Left renal pelvis (tissue), 4 donors: ENCODE measurements at places on chromosomes 1 and 21.
A peak's percentile ranks its signal among the peaks of the same experiment; 100 is the strongest.

DNA sequence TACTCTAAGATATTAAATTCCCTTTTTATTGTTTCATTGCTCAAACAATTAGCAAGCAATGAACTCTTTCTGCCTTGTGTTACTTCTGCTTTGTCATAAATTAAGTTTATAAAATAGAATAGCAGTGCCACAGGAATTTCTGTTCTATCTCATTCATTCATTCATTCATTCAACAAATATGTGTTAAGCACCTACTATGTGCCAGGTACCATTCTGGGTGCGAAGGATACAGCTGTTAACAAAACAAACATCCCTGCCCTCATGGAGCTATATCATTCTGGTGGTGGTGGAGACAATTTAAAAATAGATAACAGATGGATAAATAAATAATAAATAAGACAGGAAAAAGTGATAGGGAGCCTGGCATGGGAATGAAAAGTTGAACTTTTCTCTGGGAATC is 34.5 kb upstream of the AHCYL1 start:
- no peak for DNase-seq

- no peak for DNase-seq
Observed at GRCh38 chr1:185054365-185055060, 9.2 kb downstream of the RNF2 start.

- DNase-seq, result no peak
Observed at GRCh38 chr1:108117945-108118902, 81.9 kb downstream of the SLC25A24 start.

DNA sequence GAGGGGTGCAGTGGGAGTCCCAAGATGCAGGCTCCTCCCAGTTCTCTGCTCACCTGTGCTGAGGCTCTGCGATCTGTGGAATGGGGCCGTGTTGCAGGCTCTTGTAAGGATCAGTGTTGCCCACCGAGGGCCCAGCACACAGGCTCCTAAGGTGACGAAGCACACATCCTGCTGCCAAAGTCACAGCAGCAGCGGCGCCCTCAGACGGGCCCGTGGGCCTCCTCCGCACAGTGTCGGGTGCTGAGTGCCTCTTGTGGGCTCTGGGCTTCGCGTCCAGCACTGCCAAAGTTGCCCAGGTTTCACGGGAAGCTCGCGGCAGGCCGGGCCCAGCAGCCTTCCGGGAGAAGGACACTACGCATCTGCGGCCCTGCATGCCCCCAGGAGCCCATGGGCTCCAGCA is 72.1 kb upstream of the ABCG1 start:
- DNase-seq, result no peak

- DNase-seq, result no peak
Observed at GRCh38 chr1:110466646-110467280, 15.8 kb downstream of the PROK1 start.

- DNase-seq, result no peak
Observed at GRCh38 chr1:119646521-119647227, 1.4 kb downstream of the ZNF697 start.

GRCh38 chr1:198015309-198015708 is 98.1 kb downstream of the LHX9 start:
- DNase-seq, result no peak

- no peak for DNase-seq
Observed at GRCh38 chr1:75952016-75952415, 19.8 kb upstream of the ASB17 start.

- no peak for DNase-seq
Observed at GRCh38 chr1:42845866-42846256, 552 bp upstream of the ZNF691 start.

GRCh38 chr1:193322211-193322610 is 135.8 kb upstream of the B3GALT2 start:
- DNase-seq, result no peak

- DNase-seq, result no peak
Observed at GRCh38 chr1:205421798-205422197, at the start of gene LEMD1. TSS of gene LEMD1 (minus strand) at chr1:205422056. CDS start at chr1:205420536, 1,520 bp downstream.

GRCh38 chr1:25621876-25622275 is 5.3 kb downstream of the MAN1C1 start:
- DNase-seq, result no peak

DNA sequence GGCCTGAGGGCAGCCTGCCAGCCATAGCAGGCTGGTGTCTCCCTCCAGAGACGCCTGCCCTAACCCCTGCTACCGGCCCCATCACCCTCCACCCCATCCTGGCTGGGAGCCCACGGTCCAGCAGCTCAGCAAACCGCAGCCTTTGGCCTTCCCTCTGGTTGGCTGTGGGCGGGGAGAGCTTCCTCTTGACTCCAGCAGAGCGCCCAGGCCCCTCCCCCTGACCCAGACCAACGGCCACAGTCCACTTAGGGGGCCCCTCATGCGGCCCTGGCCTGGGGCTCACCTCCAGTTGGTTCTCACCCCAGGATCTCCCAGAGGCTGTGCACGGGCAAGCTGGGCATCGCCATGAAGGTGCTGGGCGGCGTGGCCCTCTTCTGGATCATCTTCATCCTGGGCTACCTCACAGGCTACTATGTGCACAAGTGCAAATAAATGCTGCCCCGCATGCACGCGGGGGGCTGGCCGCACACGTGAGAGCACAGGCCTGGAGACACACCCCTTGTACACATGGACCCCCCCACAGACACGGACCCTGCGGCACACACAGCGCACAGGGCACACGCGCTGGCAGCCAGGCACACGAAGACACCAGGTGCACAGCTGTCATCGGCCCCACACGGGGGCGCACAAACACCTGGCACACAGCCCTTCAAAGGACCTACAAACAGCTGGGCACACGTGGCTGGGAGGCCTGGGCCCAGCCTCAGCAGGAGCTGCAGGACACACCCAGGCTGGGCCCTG is 3.1 kb downstream of the SMIM1 start:
- DNase-seq, result peak; percentile 49
